Aorta (tissue), 5 donors: ENCODE measurements at places on chromosomes 2 and 18. TPM values are rescaled to one million over a fixed set of nuclear protein-coding genes. Genes with fewer than 3 reads are reported as not detected.

The DSEL gene
- 6.9 TPM for polyA plus RNA-seq

GRCh38 chr2:263774-264492, at the start of gene SH3YL1:
Gene SH3YL1, minus strand, starts transcription at chr2:264032. Its CDS starts 48 bp downstream, at chr2:263984.
- H3K4me1 ChIP-seq = no peaks in the 10 kb centered on the region
- H3K27me3 ChIP-seq = no peaks in the 10 kb centered on the region
- peak; percentile 77 for DNase-seq
- no peaks in the 10 kb centered on the region for H3K36me3 ChIP-seq
- no peak within 1 kb of the TSS for H3K27ac ChIP-seq

- no peaks in the 10 kb centered on the region for H3K27me3 ChIP-seq
- no peaks in the 10 kb centered on the region for H3K4me1 ChIP-seq
- H3K27ac ChIP-seq = no peak overlapping the region
- no peak overlapping the region for H3K4me3 ChIP-seq
- peaks cover 2% of the 10 kb centered on the region for H3K36me3 ChIP-seq
- no peak for DNase-seq
Measured at GRCh38 chr2:12734914-12735654, 18.3 kb downstream of the TRIB2 start.

GRCh38 chr2:131827481-131828163, 299.9 kb downstream of the CCDC74A start:
- no peaks in the 10 kb centered on the region for H3K36me3 ChIP-seq
- H3K27ac ChIP-seq = no peak overlapping the region
- no peak overlapping the region for H3K4me3 ChIP-seq
- H3K4me1 ChIP-seq = no peaks in the 10 kb centered on the region

DNA sequence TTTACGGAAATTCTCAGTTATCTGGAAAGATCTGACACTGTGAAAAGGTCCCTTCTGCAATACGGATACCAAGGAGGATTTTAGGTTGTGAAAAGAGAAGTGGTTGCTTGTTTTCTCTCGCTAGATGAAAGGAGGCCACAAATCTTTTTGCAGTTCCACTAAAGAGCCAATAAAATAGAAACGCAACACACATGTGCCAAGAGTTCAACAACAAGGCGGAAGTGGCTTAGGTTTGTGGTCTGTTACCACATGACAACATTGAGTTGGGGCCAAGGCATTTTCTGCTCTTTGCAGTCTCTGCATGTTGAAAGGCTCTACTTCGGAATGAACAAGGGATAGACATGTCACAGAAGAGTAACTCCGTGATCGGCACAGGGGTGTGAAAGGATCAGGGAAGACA, 115.7 kb upstream of the OSR1 start:
- no peak overlapping the region for H3K4me3 ChIP-seq
- no peak for DNase-seq
- H3K27me3 ChIP-seq = peaks cover 2% of the 10 kb centered on the region
- no peak overlapping the region for H3K27ac ChIP-seq
- H3K36me3 ChIP-seq = no peaks in the 10 kb centered on the region

GRCh38 chr2:212995920-212996319, 155.5 kb downstream of the IKZF2 start:
- no peak overlapping the region for H3K27ac ChIP-seq
- DNase-seq = no peak
- no peaks in the 10 kb centered on the region for H3K36me3 ChIP-seq
- no peaks in the 10 kb centered on the region for H3K27me3 ChIP-seq
